ENCODE measurements at places on chromosomes 2 and 18. TPM values are rescaled to one million over a fixed set of nuclear protein-coding genes. Genes with fewer than 3 reads are reported as not detected.

TTC27 gene
- 17.5 TPM for polyA plus RNA-seq

SLC30A3 gene
- polyA plus RNA-seq: 2.8 TPM

MLPH gene
- 0.85 TPM for polyA plus RNA-seq

CAPN13 gene
- 0.31 TPM for polyA plus RNA-seq

GRCh38 chr18:32036506-32037180 lies 18.0 kb downstream of the RNF125 start:
- DNase-seq: no peak

DNA sequence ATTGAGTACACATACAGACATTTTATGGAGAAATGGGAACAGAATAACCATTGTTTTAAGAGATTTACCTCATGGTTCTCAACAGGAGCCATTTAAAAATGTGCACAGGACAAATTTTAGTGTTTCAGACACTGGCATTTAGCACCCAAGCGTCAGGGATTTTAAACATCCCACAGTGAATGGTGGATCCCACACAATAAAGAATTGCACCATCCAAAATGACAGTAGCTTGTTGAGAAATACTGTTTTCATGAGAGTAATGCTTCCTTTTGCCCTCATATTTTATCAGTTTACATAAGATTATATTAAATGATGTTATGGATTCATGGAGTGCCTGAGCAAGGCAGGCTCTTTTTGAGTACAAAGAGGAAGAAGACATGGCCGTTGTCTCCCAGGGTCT lies 54.0 kb downstream of the MFSD6 start:
- DNase-seq: no peak

DNA sequence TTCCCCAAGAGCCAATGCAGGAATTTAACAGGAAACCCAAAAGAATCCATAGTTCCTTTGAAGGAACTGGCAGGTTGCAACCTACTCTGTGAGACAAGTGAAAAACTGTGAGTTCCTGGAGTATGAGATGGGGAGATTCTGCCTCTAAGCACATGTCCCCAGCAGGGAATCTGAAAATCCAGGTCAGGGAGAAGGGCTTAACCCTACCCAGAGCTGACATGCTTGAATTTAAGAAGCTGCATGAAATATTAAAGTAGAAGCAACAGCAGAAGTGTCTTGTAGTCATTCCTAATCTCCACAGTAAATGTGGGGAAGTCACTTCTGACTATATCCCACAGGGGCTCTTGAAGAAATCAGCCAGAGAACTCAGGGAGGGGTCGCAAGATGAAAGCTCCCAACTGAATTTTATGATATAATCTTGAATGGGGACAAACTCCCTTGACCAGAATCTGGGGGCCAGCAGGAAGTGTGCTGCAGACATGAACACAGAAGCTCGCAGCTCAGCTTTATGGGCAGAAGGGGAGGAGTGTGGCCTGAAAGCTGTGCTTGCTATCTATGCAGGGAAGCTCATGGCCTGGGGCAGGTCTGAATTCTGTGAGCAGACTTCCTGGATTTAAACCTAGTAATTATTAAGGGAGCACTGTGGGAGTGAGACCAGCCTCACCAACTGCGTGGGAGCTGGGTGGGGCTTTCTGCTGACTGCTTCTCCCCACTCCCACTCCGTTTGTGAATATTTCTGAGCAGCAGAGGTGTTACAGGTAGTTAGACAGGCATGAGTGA lies 184.1 kb upstream of the KYNU start:
- DNase-seq: no peak

GRCh38 chr2:198325359-198325758 lies 521.0 kb downstream of the PLCL1 start:
- no peak for DNase-seq

- DNase-seq: no peak
These were observed 43.7 kb downstream of the IKZF2 start for GRCh38 chr2:213107728-213108127.

- no peak for DNase-seq
These were observed 17.0 kb downstream of the ARHGAP28 start for GRCh38 chr18:6746386-6746960.

- DNase-seq: no peak
These were observed 243.5 kb downstream of the WDPCP start for GRCh38 chr2:63344575-63345284.

DNA sequence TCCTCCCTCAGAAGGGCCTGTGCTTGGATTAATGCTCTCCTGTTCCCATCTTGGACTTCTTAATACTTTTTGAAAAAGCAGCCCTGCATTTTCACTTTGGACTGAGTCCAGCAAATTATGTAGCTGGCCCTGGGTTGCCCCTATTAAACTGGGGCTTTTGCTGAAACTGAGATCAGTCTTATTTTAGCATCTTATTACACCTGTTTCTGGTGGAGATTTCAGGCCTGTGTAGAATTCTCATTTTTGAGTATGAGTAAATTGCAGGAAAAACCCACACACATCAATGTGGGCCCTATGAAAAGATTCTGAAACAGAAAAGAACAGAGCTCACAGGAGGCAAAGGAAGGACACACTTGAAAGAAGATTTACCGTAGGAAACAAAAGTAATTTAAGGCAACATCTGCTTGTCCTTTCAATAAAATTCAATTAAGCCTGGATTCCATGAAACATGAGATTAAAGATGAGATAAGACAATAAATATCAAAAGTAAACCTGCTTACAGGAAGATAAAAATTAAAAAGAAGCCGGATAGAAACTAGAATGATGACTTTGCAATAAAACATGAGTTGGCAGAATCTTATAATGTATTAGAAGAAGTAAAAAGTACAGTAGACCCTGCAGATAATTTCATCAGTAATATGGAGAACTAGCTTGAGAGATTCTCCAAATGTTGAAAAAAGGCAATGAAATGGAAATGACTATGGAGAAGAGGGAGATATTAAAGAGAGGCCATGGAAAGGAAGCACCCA lies 90.7 kb upstream of the GCFC2 start:
- no peak for DNase-seq
